ENCODE measurements at places on chromosomes 13 and 19. TPM values are rescaled to one million over a fixed set of nuclear protein-coding genes. Genes with fewer than 3 reads are reported as not detected.
A peak's percentile ranks its signal among the peaks of the same experiment; 100 is the strongest.

GADD45B gene
- total RNA-seq, result 13.5 TPM

F7 gene
- 0.81 TPM for total RNA-seq

CPB2 gene
- total RNA-seq, result not detected

ZNF460 gene
- total RNA-seq, result 65.9 TPM

POU2F2 gene
- total RNA-seq, result 2.8 TPM

CD22 gene
- not detected for total RNA-seq

TSSK6 gene
- total RNA-seq, result 2.6 TPM

DNA sequence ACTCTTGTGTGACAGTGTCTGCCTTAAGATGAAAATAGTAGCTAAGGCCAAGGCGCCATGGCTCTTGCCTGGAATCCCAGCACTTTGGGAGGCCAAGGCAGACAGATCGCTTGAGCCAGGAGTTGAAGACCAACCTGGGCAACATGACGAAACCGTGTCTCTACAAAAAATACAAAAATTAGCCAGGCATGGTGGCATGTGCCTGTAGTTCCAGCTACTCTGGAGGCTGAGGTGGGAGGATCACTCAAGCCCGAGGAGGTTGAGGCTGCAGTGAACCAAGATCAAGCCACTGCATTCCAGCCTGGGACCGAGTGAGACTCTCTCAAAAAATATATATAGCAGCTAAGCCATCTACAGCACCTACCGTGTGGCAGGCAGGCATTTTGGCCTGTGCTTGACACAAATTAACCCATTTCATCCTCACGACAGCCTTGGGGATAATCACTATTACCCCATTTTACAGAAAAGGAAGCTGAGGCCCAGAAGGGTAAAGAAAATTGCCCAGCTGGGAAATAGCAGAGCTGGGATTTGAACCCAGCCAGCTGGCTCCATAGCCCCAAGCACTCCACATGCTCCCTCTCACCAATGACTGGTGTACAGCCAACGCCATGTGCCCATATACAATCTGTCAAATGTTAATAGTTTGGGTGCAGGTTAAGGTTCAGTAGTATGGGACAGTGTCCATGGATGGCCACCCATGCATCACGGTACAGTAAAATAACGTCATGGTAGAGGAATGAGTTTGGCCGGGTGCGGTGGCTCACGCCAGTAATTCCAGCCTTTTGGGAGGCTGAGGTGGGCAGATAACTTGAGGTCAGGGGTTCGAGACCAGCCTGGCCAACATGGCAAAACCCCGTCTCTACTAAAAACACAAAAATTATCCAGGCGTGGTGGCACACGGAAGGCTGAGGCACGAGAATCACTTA lies 3.1 kb downstream of the SLC1A5 start:
- H3K27ac ChIP-seq, result peak overlapping the region; percentile 27
- peaks cover 51% of the 10 kb centered on the region for H3K36me3 ChIP-seq
- DNase-seq, result no peak
- H3K27me3 ChIP-seq, result no peaks in the 10 kb centered on the region
- H3K4me1 ChIP-seq, result peaks cover 5% of the 10 kb centered on the region

GRCh38 chr13:66354879-66355751 lies 875.0 kb downstream of the PCDH9 start:
- no peak overlapping the region for H3K27ac ChIP-seq
- no peak overlapping the region for H3K4me3 ChIP-seq
- no peaks in the 10 kb centered on the region for H3K36me3 ChIP-seq
- H3K4me1 ChIP-seq, result no peaks in the 10 kb centered on the region
- no peak for DNase-seq
- H3K27me3 ChIP-seq, result no peaks in the 10 kb centered on the region

- no peak overlapping the region for H3K4me3 ChIP-seq
- DNase-seq, result no peak
- H3K27ac ChIP-seq, result no peak overlapping the region
These were observed 8.1 kb upstream of the ERICH6B start for GRCh38 chr13:45623516-45624090.

GRCh38 chr13:27607125-27607524 lies 13.2 kb downstream of the LNX2 start:
- no peaks in the 10 kb centered on the region for H3K4me1 ChIP-seq
- no peak for DNase-seq
- no peak overlapping the region for H3K27ac ChIP-seq
- H3K4me3 ChIP-seq, result no peak overlapping the region

GRCh38 chr19:50728084-50728737 lies 5.0 kb downstream of the CLEC11A start:
- H3K4me1 ChIP-seq, result no peaks in the 10 kb centered on the region
- peak; percentile 99 for DNase-seq
- no peak overlapping the region for H3K27ac ChIP-seq
- H3K36me3 ChIP-seq, result no peaks in the 10 kb centered on the region
- H3K27me3 ChIP-seq, result no peaks in the 10 kb centered on the region

DNA sequence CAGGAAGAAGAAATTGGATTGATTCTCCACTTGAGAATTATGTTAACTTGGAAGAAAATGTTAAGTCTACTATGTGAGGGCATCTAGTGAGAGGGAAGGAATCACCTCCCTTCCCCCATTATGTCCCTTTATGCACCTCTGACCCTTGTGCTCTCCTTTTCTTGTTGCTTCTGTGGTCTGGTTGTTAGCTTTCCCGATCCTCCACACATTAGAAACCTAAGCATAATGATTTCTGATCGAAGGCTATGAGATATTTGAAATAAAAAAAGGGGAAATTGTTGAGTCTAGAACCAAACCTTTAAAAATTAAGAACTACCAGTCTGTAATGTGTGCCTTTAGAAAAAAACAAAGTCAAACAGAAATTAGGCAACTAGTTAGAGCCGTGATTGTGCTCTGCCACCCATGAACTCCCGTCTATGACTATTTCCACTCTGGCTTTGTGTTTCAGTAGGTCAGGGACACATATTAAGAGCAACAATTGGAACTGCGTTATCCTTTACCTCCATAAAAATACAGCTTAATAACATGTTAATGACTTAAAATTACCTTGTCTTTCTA lies 463 bp upstream of the GPC6 start:
- DNase-seq, result no peak
- H3K4me3 ChIP-seq, result peak overlapping the region; percentile 92
- H3K27me3 ChIP-seq, result no peaks in the 10 kb centered on the region
- peaks cover 3% of the 10 kb centered on the region for H3K4me1 ChIP-seq
- H3K27ac ChIP-seq, result no peak overlapping the region

DNA sequence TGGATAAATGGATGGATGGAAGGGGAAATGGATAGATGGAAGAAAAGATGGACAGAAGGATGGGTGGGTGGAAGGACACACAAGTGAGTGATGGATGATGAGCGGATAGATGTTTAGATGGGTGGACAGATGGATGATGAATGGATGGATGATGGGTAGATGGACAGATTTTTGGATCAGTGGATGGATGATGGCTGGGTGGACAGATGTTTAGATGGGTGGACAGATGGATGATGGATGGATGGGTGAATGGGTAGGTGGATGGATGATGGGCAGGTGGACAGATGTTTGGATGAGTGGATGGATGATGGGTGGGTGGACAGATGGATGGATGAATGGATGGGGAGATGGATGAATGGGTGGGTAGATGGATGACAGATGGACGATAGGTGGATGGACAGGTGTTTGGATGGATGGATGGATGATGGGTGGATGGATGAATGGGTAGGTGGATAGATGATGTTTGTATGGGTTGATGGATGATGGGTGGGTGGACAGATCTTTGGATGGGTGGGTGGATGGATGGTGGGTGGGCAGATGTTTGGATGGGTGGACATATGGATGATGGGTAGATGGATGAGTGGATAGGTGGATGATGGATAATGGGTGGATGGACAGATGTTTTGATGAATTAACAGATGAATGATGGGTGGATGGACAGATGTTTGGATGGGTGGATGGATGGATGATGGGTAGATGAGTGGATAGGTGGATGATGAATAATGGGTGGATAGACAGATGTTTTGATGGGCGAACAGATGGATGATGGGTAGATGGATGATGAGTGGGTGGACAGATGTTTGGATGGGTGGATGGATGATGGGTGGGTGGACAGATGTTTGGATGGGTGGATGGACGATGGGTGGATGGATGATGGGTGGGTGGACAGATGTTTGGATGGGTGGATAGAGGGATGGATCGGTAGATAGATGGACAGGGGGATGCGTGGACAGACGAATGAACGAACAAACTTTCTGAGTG lies 39.5 kb downstream of the CERS4 start:
- peaks cover 22% of the 10 kb centered on the region for H3K36me3 ChIP-seq
- H3K27ac ChIP-seq, result no peak overlapping the region
- no peaks in the 10 kb centered on the region for H3K27me3 ChIP-seq

DNA sequence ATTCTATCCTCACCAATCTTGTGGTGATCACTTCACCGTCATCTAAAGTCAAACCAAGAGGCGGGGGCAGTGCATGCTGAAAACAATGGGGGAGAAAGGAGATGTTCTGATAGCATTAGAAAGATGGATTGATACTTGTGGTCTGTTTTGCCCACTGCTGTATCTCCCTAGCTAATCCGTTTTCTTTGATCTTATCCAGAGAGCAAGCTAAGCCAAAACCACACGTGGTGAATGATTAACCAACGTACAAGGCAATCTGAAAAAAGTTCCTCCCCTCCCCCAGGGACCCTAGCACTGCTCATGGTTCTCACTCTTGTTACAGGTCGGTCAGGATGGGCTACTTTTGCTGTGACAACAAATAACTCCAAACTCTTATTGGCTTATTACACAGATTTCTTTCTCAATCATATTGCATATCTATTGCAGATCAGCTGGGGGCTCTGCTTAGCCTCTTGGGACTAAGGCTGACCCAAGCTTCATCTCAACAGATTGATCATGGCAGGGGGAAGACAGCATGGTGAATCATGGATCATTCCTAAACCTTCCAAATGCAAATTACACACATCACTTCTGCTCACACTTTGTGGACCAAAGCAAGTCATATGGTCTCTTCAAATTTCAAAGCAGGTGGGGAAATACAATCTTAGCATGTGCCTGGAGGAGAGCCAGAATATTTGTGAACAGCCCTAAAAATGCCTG lies 11.9 kb upstream of the C13orf42 start:
- H3K27ac ChIP-seq, result no peak overlapping the region
- peaks cover 5% of the 10 kb centered on the region for H3K36me3 ChIP-seq
- DNase-seq, result no peak
- H3K4me1 ChIP-seq, result peaks cover 15% of the 10 kb centered on the region
- H3K4me3 ChIP-seq, result no peak overlapping the region

- H3K27me3 ChIP-seq, result no peaks in the 10 kb centered on the region
- DNase-seq, result no peak
- H3K27ac ChIP-seq, result no peak overlapping the region
- H3K36me3 ChIP-seq, result peaks cover 6% of the 10 kb centered on the region
These were observed 20.1 kb downstream of the RASA3 start for GRCh38 chr13:114112231-114112825.

GRCh38 chr13:78631077-78631476 lies 27.7 kb upstream of the POU4F1 start:
- no peaks in the 10 kb centered on the region for H3K4me1 ChIP-seq
- no peaks in the 10 kb centered on the region for H3K27me3 ChIP-seq
- no peak overlapping the region for H3K4me3 ChIP-seq
- H3K27ac ChIP-seq, result no peak overlapping the region
- DNase-seq, result no peak
- H3K36me3 ChIP-seq, result peaks cover 68% of the 10 kb centered on the region

GRCh38 chr13:40362502-40362901 lies 303.9 kb downstream of the FOXO1 start:
- H3K27ac ChIP-seq, result no peak overlapping the region
- H3K4me1 ChIP-seq, result no peaks in the 10 kb centered on the region
- no peaks in the 10 kb centered on the region for H3K27me3 ChIP-seq
- DNase-seq, result no peak

DNA sequence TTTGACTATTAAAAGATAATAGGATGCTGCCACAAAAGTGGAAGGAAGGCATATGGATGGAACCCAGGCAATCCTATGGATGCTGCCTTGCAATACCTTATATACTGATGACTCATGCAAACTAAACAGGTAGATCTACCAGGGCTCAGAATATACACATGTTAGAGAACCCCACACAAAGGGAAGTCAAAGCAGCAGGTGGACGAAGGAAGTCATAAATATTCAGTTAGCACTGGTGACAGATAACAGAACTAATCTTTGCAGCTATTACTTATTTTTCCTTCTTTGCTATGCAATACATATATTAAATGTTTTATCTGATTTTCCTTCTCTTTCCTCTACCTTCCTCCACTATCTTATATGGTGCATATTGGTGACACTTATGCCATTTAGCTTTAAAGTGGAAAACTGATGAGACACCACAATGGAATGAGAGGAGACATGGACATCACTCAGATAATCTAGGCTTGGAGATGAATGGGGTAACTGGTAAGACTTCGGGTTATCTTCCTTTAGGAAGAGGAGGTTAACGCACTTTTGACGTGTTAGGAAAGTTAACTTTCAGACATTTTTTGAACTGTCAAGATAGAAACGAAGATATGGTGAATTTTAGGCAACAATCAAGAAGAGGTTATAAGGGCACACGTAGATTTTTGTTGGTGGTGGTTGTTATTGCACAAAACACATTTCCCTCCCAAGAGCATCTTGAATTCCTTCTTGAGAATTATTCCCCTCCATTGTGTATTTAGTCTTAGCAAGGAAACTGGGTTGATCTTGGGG lies 39.8 kb upstream of the MBNL2 start:
- DNase-seq, result no peak
- H3K27ac ChIP-seq, result no peak overlapping the region
- H3K4me3 ChIP-seq, result no peak overlapping the region
- H3K36me3 ChIP-seq, result no peaks in the 10 kb centered on the region
- H3K4me1 ChIP-seq, result no peaks in the 10 kb centered on the region

GRCh38 chr19:1012334-1012733 lies 8.6 kb downstream of the TMEM259 start:
- H3K27me3 ChIP-seq, result no peaks in the 10 kb centered on the region
- H3K4me1 ChIP-seq, result no peaks in the 10 kb centered on the region
- peaks cover 12% of the 10 kb centered on the region for H3K36me3 ChIP-seq

DNA sequence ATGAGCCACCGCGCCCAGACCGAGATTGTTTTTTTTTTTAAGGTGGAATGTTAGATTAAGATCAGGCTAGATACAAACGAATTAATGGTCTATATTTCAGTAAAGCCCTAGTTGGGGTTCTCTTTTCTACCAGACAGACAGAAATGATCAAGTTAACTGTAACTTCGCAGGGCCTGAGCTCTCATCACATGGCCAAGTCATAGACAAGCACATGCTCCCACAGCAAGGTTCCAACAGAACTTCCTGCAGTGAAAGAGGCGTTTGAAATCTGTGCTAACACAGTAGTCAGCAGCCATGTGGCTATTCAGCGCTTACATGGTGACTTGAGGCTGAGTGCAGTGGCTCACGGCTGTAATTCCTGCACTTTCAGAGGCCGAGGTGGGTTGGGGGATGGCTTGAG lies 34.7 kb upstream of the SEMA6B start:
- DNase-seq, result no peak
- no peak overlapping the region for H3K27ac ChIP-seq
- no peak overlapping the region for H3K4me3 ChIP-seq
- H3K36me3 ChIP-seq, result no peaks in the 10 kb centered on the region

GRCh38 chr13:49302817-49303216 lies 55.1 kb downstream of the CDADC1 start:
- H3K27ac ChIP-seq, result no peak overlapping the region
- no peak overlapping the region for H3K4me3 ChIP-seq
- no peak for DNase-seq
- no peaks in the 10 kb centered on the region for H3K27me3 ChIP-seq

- no peaks in the 10 kb centered on the region for H3K27me3 ChIP-seq
- H3K36me3 ChIP-seq, result no peaks in the 10 kb centered on the region
- no peaks in the 10 kb centered on the region for H3K4me1 ChIP-seq
- H3K4me3 ChIP-seq, result peak overlapping the region; percentile 63
- DNase-seq, result peak; percentile 83
These were observed 38.6 kb upstream of the SEMA6B start for GRCh38 chr19:4597975-4598671.

- no peak overlapping the region for H3K27ac ChIP-seq
- H3K4me1 ChIP-seq, result no peaks in the 10 kb centered on the region
- DNase-seq, result no peak
- H3K27me3 ChIP-seq, result no peaks in the 10 kb centered on the region
- no peaks in the 10 kb centered on the region for H3K36me3 ChIP-seq
- H3K4me3 ChIP-seq, result no peak overlapping the region
These were observed 116.6 kb downstream of the PCDH17 start for GRCh38 chr13:57748096-57748495.
